ENCODE measurements at places on chromosomes 3 and 15. TPM values are rescaled to one million over a fixed set of nuclear protein-coding genes. Genes with fewer than 3 reads are reported as not detected.

XXYLT1 gene
- total RNA-seq, result 21.2 TPM

PARP15 gene
- total RNA-seq, result 4.0 TPM

CACNA1D gene
- total RNA-seq, result 1.5 TPM

COL7A1 gene
- 16.4 TPM for total RNA-seq

FBXL22 gene
- 21.2 TPM for total RNA-seq

LNP1 gene
- total RNA-seq, result 11.4 TPM

DNA sequence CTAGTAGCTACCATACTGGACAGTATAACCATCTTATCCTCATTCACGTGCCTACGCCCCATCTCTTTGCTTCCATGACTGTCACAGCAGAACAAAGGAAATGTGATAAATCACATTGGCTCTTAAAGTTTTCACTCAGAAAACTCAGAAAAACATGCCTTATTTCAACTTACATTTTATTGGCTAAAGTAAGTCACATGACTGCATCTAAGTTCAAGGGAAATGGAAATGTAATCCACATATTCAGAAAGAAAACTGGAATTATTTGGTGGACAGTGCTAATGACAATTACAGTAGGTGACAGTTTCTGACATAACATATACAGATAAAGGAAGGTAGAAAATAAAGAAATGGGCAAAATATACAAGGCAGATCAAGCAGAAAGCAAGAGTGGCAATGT lies 37.4 kb upstream of the VILL start:
- no peak overlapping the region for H3K4me3 ChIP-seq
- H3K36me3 ChIP-seq, result peaks cover 8% of the 10 kb centered on the region
- H3K27me3 ChIP-seq, result no peaks in the 10 kb centered on the region
- H3K27ac ChIP-seq, result no peak overlapping the region
- DNase-seq, result no peak

GRCh38 chr3:102054543-102055080 lies 205.3 kb downstream of the NFKBIZ start:
- DNase-seq, result no peak
- H3K36me3 ChIP-seq, result no peaks in the 10 kb centered on the region

GRCh38 chr15:56871185-56871584 lies 47.3 kb upstream of the TCF12 start:
- H3K36me3 ChIP-seq, result no peaks in the 10 kb centered on the region
- H3K27me3 ChIP-seq, result no peaks in the 10 kb centered on the region
- no peak overlapping the region for H3K4me3 ChIP-seq
- H3K4me1 ChIP-seq, result peaks cover 8% of the 10 kb centered on the region
- DNase-seq, result no peak

DNA sequence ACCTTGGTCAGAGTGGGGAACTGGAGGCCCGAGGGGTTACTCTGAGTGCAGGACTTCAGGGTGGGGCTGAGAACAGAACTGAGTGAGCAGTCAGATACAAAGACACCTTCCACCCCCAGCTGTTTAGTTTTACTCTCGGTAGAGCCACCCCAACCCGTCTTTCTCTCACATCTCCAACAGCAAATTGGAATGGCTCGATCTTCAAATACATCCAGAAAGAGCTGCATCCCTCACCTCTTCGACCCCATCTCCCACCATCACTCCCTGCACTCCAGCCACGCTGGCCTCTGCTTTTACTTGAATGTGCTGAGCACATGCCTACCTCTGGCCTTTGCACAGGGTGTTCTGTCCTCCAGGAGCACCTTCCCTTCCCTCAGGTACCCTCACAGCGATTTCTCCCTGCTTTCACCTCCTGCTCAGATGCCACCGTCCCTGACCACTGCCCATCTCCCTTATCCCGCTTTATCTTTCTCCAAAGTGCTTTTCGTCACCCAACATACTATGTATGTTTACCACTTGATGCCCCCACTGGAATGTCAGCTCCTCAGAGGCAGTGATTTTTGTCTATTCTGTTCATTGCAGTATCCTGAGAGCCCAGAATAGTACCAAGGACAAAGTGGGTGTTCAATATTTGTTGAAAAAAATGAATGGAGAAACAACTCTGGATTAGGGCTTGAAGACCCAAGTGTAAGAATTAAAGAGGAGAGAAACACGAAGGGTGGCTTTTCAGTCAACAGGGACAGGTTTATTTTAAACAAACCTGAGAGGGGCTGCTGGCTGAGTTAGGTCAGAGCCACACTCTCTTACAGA lies 4.4 kb downstream of the CHCHD4 start:
- peaks cover 11% of the 10 kb centered on the region for H3K36me3 ChIP-seq
- no peak overlapping the region for H3K4me3 ChIP-seq
- H3K4me1 ChIP-seq, result peaks cover 22% of the 10 kb centered on the region

GRCh38 chr3:7977245-7978086 lies 524.2 kb upstream of the LMCD1 start:
- peaks cover 3% of the 10 kb centered on the region for H3K4me1 ChIP-seq
- no peak for DNase-seq
- no peak overlapping the region for H3K4me3 ChIP-seq
- no peak overlapping the region for H3K27ac ChIP-seq
- no peaks in the 10 kb centered on the region for H3K36me3 ChIP-seq

DNA sequence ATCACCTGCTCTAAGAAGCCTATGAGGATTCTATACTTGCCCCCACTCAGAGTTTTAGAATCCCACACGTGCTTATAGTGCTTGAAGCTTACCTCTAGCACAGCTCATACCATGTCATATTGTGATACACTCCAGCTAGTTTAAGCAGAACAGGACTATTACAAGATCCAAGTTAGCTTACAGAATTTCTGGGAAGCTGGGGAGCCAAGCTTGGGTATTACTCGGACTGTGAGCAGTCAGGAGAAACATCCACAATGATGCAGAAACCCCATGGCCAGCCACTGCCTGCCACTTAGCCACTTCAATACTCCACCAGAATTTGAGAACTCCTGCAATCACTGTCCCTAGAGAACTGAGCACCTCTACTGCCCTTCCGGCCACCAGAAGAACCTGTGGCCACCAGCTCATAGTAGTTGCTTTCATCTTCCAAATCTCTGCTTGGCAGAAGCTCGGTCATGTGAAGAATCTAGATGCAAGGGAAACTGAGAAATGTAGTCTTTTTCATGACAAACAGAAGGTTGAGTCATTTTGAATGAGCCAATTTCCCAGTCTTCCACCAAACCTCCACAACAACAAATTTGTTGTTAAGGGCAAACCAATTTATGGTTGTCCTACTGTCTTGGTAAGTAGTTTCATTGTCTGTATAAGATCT lies 27.7 kb upstream of the SSR3 start:
- no peak overlapping the region for H3K4me3 ChIP-seq
- no peak for DNase-seq
- no peak overlapping the region for H3K27ac ChIP-seq
- H3K27me3 ChIP-seq, result no peaks in the 10 kb centered on the region

Data from thoracic aorta (tissue), 2 donors.